CD8-positive, alpha-beta T cell (primary cell): ENCODE measurements at places on chromosomes 7 and 10.

DNA sequence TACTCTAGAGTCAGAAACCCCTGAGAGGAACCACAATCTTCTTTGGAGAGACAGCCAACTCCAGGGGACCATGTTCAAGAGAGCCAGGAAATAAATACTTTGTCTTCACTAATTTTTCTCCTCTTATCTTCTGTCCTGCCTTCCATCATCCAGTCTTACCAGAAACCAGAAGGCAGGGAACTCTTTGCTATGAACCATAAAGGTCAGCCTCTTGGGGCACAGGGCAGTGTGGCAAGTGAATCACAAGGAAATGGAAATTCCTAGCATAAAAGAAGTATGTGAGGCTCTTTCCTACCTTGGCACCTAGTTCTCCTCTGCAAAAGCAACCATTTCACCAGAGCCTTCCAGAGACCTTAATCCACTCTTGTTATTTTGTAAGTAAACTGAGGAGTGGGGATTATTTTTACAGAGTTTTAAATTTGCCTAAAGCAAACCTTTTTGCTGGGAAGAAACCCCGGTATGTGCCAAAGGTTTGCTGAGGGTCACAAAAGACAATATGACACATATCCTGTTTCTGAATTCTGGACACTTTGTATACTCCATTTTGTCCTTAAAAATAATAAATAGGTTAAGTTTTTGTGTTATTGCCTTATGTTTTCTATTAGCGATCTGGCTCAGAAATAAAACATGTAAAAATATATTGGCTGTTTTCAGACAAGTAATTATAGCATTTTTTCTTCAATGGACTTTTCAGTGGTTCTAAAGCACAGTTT, 87.1 kb downstream of the ADAM22 start:
- no peak for DNase-seq

- DNase-seq, result no peak
Observed at GRCh38 chr10:7162331-7162730, 248.5 kb downstream of the SFMBT2 start.

DNA sequence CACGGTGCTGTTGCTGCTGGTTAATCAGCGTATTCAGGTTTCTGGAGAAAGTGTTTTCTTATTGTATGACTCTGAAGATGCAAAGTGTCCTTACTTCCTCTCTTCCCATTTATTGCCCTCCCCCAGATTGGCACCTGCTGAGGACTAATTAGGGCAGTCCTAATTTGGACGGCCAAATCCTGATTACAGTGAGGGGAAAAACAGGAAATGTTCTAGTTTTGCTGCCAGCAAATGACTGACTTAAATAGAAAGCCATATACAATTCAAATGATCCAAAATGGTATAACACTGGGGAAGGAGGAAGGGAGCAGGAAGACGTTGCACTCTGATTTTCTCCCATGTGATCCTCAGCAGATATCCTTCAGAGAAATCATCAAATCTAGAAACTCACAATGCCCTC, 222.4 kb upstream of the LRGUK start:
- no peak for DNase-seq

- DNase-seq, result no peak
Observed at GRCh38 chr10:72445851-72446250, 91.1 kb upstream of the DNAJB12 start.

- no peak for DNase-seq
Observed at GRCh38 chr10:7159517-7159916, 251.3 kb downstream of the SFMBT2 start.

- no peak for DNase-seq
Observed at GRCh38 chr7:106276513-106276912, 8.3 kb downstream of the NAMPT start.

GRCh38 chr7:134907000-134907399, 79.3 kb upstream of the AGBL3 start:
- DNase-seq, result no peak

DNA sequence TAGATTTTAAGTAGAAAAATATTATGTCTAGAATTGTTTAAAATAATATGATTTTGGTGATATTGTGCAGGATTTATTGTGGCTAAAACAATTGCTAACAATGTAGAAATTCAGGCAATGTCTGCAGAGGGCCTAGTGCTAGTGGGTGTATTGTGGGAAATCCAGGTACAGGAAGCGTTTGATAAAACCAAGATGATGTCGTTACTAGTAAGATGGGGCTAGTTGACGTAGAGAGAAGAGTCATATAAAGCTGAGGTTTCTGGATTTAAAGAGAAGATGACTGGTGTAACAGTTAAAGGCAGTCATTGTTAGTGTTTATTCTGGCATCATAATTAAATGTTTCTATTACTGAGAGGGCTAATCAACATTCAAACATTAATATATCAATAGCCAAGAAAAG, 43.5 kb downstream of the ADK start:
- DNase-seq, result peak; percentile 29

- DNase-seq, result no peak
Observed at GRCh38 chr10:125062227-125062913, 98.0 kb downstream of the CTBP2 start.

DNA sequence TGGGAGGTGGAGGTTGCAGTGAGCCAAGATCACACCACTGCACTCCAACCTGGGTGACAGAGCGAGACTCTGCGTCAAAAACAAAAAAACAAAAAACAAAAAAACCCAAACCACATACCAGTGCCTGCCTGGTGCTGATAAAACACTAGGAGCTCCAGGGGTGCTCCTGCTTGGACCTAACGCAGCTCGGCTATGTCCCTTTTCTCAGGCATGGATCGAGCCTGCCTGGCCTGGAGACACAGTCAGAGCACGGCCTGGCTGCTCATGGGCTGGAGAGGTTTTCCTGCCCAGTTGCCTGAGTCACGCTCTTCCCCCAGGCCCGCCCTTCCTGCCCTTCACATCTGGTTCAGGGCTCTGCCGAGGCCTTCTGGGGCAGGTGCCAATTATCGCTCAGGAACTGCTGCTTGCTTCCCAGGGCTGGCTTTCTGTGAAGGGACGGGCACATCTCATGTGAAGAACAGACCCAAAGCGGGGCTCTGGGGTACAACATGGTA, 12.6 kb upstream of the NPFFR1 start:
- peak; percentile 20 for DNase-seq

DNA sequence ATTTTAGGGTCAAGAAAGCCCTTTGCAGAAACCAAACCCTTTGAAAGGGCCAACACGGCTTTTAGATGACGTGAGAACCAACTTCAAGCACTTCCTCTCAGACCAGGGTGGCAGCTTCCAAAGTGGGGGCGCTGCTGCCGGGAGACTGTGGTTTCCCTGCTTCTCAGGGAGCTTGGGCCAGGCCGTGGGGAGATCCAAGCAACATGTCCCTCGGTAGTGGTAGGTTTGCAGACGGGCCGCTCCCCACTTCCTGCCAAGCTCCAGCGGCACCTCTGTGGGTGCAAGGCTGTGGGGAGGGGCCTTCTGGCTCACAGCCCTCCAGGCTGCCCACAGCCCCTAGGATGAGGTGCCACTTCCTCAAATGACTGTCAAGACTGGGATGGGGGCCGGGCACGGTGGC, 132.4 kb downstream of the FAM53B start:
- peak; percentile 58 for DNase-seq

DNA sequence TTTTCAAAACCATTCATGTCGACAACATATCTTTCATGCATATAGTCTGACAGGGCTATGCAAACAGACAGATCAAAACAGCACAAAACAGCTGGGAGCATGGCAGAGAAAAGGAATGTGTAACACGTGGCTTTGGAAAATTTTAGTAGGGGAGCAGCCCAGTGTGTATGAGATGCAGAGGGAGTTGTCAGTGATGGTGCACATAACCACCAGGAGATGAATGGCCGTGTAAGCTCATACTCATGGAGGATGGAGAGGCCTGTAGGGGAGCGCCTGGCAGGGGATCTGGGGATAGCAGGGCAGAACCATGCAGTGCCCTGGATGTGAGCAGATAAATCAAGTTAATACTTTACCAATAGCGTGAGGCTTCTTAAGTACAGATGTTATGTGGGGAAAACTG, 45.7 kb downstream of the RHOBTB1 start:
- no peak for DNase-seq

DNA sequence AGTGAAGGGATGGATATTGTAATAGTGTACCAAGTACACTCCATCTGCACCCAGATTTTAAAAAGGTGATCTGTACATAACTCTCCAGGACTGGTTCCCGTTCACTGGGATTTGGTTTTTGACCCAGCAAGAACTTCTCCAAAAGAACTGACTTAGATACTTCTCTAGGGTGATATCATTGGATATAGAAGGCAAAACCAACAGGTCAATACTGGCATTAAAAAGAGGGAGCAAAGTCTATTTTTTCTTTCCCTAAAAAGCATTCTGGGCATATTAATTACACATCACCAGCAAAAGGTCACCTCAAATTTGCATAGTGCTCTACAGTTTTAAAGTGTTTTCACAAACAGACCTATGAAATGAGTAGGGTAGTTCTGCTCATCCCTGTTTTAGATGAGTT, 3.5 kb downstream of the MYPN start:
- no peak for DNase-seq

DNA sequence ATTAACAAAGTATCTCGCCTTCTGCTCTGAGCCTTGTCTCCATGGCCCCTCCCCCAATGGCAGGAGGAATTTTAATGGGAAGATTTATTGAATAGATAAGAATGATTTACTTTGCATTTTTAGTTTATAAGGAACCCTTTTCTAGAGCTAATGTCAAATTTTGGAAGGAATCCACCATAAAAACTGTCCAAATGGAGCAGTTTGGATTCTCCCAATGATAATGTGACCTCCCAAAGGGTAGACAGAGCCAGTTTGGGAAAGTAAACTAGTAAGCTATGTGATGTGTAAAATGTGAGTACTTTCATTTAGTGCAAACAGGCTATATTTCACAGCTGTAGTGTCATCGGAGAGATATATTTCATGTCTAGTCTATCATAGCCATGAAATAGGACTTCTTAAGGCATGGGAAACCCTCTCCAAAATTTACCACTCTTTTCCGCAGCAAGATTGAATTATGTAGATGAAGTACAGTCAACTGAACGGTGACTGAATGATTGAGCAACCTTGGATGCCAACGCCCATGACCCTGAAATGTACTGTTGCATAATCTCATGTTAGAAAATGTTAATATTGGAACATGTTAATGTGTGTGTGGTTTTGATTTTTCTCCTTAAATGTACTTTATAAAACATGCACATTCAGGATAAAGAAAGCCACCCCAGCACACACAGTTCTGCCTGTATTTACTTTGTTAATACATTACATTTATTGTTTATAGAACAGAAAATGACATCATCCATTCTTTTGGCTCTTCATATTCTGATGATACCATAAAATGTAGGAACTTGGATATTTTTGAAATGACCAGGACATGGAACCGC, 140.6 kb downstream of the NRP1 start:
- no peak for DNase-seq

GRCh38 chr10:77500754-77501151, 136.9 kb downstream of the KCNMA1 start:
- DNase-seq, result no peak

GRCh38 chr10:3426190-3426845, 253.7 kb upstream of the PITRM1 start:
- no peak for DNase-seq

DNA sequence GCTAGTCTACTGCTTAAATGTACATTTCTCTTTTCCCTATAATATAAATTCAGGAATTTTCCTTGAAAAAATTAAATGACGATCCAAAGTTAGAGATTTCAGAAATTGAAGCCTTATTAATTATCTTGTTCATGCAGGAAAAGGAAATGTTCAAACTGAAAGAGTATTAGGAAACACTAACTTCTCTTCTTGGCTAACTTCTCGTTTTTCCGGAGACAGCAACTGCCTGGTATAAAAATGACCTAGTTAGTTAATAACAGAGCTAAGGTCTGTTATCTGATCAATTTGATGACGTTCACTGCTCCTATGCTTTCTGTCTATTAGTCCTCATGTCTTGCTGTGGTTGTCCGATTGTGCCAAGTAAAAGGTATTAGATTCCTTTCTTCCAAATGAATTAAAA, 212.5 kb downstream of the DGKB start:
- no peak for DNase-seq

GRCh38 chr7:139560678-139561077, 37.2 kb downstream of the CLEC2L start:
- DNase-seq, result no peak

DNA sequence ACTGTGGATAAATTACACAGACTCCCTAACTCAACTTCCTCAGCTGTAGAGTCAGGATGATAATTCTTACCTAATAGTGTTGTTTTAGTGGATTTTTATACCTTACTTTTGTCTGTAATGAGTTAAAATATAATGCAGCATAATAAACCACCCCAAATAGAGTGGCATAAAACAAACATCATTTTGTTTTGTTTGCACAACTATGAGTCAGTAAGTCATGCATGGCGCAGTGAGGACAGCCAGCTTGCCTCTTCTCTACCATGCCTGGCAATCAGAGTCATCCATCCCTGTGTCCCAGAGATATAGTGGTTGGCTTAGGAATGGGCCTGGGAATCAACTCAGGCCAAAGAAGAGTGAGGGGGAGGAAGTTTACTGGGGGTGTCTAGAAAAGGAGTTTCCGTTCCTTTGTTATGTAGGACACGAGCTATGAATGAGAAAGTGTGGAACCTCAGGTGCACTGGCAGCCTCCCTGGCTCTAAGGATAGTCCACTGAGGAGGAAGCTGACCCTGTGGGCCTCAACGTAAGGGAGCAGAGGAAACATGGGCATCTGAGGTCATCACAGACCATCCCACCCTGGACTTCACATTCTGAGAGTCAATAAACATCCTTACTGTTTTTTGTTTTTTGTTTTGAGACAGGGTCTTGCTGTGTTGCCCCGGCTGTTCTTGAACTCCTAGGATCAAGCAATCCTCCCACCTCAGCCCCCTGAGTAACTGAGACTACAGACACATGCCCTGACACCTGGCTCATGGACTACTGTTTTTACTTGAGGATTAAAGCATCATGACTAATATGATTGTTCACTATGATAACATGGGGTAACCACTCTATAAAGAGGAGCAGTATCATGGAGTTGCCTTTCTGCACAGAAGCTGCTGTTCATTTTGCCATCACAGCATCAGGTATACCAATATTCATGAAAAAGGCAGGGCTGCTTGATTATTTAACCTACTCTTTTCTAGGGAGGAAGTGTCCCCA, 21.0 kb upstream of the GRB10 start:
- DNase-seq, result no peak

GRCh38 chr7:8597565-8597964, 164.2 kb downstream of the NXPH1 start:
- DNase-seq, result no peak

GRCh38 chr7:83925860-83926259, 268.7 kb downstream of the SEMA3A start:
- no peak for DNase-seq

DNA sequence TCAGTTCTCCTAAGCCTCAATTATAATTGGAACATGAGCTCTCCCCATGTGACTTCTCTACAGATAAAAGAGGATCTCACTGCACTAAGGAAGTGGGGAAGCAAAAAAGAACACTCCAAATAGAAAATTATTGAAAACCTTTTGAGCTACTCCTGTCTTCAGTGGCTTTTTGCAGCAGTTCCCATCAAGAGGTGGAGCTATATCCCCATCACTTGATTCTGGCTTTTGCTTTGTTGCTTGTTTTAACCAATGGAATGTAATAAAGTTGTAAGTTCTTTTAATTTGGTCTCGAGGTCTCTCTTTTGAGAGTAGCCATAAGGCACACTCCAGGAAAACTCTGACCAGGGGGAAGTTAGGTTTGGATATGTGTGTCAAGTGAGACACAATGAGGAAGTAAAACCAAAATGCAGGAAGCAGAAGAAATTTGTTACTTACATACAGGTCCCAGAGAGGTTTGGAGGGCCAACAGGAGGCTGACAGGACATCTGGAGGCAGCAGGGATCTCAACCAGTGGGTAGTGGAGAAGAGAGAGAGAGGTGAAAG, 569.4 kb downstream of the HTR7 start:
- DNase-seq, result no peak

- no peak for DNase-seq
Observed at GRCh38 chr7:20778063-20778721, 8.5 kb downstream of the SP8 start.

GRCh38 chr7:112550468-112551060, 69.8 kb downstream of the LSMEM1 start:
- DNase-seq, result no peak
